Left ventricle myocardium superior (tissue), 1 donor: ENCODE measurements at places on chromosomes 16 and 17. TPM values are rescaled to one million over a fixed set of nuclear protein-coding genes. Genes with fewer than 3 reads are reported as not detected.

- no peak for DNase-seq
These were observed 41.4 kb upstream of the VWA3A start for GRCh38 chr16:22050963-22051362.

DNA sequence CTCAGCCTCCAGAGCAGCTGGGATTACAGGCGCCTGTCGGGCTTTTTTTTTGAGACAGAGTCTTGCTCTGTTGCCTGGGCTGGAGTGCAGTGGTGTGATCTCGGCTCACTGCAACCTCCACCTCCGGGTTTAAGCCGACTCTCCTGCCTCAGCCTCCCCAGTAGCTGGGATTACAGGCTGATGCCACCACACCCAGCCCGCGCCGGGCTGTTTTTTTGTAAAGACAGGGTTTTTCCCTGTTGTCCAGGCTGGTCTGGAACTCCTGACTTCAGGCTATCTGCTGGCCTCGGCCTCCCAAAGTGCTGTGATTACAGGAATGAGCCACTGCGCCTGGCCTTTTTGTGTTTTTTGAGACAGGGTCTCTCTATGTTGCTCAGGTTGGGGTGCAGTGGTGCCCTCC is 27.4 kb upstream of the SPNS3 start:
- DNase-seq, result no peak

TOM1L1 gene
- total RNA-seq, result 12.1 TPM

OTOA gene
- not detected for total RNA-seq
